MG63 (cell line): ENCODE measurements at places on chromosomes 4 and X. TPM values are rescaled to one million over a fixed set of nuclear protein-coding genes. Genes with fewer than 3 reads are reported as not detected.

DNA sequence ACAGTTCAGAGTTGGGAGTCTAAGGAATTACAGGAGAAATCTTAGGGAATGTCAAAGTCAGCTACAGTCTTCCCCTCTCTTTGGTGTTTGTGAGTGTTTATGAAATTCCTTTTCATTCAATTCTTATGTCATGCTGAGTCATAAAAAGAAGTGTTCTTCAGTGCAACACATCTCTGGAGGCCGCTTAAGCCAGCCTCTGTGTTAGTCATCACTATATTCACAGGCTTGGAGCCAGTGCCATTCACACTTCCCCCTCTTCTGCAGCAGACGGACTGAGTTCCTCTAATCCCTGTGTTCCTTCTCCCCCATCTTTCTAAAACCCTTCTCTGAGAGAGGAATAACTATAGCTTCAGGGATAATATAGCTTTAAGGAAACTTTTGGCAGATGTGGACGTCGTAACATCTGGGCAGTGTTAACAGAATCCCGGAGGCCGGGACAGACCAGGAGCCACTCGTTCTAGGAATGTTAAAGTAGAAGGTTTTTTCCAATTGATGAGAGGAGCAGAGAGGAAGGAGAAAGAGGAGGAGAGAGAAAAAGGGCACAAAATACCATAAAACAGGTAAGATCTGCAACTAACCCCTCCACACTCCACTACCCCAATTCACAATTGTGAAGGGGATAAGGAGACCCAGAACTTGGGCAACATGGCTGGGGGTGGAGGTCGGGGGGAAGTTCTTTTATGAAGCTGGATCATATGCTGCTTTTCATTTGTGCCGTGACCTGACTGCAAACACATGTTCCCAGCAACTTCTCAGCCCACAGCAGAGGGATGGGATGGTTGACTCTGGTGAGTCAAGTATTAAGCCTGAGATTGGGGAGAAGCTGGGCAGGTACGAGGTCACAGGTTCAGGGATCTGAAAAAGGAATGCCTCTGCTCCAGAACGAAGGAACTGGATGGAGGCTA, at the start of gene SRPX2:
Gene SRPX2, plus strand, starts transcription at position 244 of the 905 bp plus-strand sequence. CDS start 2,124 bp downstream, outside the sequence.
- peak; percentile 76 for DNase-seq

GRCh38 chr4:121824171-121824527, 466 bp upstream of the CCNA2 start:
- DNase-seq = no peak

Gene FAT4
- total RNA-seq = 4.1 and 5.6 TPM in 2 replicates

DNA sequence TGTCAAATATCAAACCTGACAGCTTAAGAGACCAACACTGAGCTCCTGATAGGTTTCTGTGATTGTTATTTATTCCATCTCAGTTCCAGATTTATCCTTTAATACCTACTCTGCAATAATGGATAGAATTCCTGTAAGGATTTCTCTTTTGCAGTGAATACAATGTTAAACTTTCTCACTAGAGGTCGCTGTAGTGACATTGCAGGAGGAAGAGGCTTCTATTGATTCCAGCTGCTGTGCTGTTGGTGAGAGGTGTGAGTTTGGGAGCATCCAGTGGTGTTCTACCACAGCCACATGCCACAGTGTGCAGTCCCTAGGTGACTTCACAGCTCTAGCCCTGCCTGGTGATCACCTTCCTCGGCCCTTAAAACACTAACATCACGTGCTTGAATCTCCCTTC, 34.6 kb upstream of the DCAF8L2 start:
- DNase-seq = no peak

Gene ENPEP
- not detected in 2 replicates for total RNA-seq

Gene ADGRL3
- not detected in 2 replicates for total RNA-seq

GRCh38 chr4:1325681-1326635, 21.1 kb upstream of the UVSSA start:
- no peak for DNase-seq

GRCh38 chr4:2450394-2451035, 18.4 kb upstream of the RNF4 start:
- DNase-seq = no peak

DNA sequence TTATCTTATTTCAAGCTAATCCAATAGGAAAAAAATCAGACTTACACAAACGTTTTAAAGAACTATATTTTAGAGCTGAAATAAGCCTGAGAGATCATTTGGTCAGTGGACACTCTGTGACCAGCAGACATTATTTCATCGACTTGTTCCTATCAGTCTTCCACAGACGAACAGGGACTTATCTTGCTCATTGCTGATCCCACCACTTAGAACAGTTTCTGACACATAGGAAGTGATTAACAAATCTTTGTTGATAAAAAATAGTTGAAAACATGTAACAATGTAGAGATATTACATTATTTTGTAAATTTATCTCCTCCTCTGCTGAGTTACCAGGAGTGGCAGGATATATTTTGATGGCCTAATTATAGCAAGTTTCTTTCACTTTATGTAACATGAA, 65.8 kb downstream of the TAPT1 start:
- DNase-seq = no peak
